ENCODE measurements at places on chromosomes 2 and 18.

GRCh38 chr2:47226132-47226922, 71.2 kb upstream of the STPG4 start:
- no peak for DNase-seq

GRCh38 chr2:30798536-30798991, 8.7 kb downstream of the CAPN13 start:
- DNase-seq: peak; percentile 83

DNA sequence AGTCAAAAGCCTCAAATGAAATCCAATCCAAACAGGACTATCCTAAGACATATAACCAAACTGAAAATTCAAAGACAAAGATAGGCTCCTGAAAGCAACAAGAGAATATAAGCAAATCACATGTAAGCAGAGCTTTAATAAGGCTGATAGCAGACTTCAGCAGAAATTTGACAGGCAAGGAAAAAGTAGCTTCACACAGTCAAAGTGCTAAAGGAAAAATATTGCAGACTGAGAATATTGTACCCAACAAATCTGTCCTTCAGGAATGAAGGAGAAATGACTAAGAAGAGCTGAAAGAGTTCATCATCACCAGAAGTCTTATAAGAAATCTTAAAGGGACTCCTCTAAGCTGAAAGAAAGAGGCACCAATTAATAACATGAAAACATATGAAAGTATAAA, 150.0 kb downstream of the EVA1A start:
- no peak for DNase-seq

- DNase-seq: no peak
Observed at GRCh38 chr2:37984176-37984575, 59.1 kb downstream of the RMDN2 start.

- DNase-seq: no peak
Observed at GRCh38 chr2:224532931-224533330, 52.2 kb downstream of the CUL3 start.

GRCh38 chr2:18422432-18423165, 137.9 kb downstream of the RDH14 start:
- DNase-seq: no peak

DNA sequence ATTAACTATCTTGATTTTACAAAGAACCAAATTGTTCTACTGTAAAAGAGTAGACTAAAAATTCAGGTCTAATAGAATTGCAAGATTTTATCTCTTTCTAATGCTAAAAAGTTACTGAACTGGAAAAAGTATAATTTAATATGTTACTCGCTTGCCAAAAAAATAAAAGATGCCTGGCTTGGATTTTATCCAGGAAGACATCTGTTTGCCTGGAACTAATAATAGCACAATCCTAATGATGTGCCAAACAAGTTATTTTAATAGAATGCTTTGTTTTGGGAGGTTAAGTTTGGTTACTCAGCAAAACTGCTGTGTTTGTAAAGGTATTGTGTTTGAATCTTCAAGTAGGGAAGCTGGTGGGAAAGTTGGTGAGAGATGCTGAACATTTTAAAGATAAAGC, 19.4 kb upstream of the ZSWIM2 start:
- no peak for DNase-seq

GRCh38 chr18:46445522-46446313, 211.3 kb downstream of the LOXHD1 start:
- no peak for DNase-seq

DNA sequence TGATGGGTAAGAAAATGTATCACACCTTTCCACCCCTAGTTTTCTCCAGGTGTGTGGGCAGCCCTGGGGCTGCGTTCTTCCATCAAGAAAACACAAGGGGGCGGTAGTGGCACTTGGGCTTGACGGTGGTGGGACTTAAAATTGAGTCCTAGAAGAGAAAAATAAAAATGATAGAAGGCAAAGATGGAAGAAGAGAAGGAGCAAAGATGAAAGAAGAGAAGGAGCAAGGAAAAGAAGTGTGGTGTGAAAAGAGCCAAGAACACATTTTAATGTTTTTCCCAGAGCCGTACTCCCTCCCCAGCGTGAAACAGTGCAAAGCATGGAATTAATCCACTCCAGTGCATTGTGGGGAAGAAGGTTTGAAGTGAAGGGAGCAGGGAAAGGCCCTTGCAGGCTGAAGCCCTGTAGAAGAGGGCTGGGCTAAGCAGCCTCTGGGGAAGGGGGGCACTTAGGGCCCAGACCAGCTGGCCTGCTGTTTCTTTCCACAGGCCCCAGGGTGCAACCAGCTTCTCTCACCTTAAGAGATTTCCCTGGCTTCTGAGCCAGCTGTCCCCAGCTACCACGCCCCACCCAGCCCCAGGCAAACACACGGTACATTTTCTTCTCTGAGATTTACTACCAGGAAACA, 256.8 kb downstream of the RNF152 start:
- DNase-seq: no peak

- no peak for DNase-seq
Observed at GRCh38 chr2:64348386-64349130, 105.4 kb upstream of the LGALSL start.

DNA sequence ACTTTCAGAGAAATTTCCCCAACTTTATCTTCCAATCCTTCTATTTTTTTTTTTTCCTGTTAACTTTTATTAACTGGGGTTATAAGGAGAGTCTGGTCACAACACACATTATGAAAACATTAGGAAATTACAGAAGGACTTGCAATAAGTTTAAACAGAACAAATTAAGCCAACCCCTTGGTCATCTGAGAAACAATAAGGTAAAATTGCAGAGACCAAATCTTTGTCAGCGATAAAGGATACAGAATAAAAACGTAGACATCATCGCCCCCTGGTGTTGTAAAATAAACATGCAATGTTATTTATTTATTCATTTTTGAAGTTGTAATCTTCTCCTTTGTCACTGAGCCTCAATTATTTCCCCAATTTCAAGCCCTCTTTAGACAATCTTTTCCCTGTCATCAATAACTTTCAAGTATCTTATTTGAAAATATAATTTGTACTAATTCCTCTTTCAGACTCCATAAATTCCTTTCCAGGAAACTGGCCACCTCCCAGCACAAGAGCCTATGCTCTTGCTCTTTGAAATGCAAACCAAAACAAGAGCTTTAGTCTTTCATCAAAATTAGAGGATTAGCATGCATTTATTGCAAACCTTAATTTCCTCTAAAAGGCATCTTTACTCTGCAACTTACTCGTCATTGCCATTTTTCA, 19.5 kb downstream of the G6PC2 start:
- no peak for DNase-seq

- no peak for DNase-seq
Observed at GRCh38 chr2:109454304-109454703, 159.5 kb downstream of the SEPTIN10 start.

GRCh38 chr18:41131050-41131449, 824.0 kb upstream of the PIK3C3 start:
- DNase-seq: no peak

- peak; percentile 72 for DNase-seq
Observed at GRCh38 chr2:2024751-2025481, 280.6 kb upstream of the PXDN start.

- DNase-seq: no peak
Observed at GRCh38 chr2:33425161-33425560, 51.3 kb upstream of the RASGRP3 start.

DNA sequence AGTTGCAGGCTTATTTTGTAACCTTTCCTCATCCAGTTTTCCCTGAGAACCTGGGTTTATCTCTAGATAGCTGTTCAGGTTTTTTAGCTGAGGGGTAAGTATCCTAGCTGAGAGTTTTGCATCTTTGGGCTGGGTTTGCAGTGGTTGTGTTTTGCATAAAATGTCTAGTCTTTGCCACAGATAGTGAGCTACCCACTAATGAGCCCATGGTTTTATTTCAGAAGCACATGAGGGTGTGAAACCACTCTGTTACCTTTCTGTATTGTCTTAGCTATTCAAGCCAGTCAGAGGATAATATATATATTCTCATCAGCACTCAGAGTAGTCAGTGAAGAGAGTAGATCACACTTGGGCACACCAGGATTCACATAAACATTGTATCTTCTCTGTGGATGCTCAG, 24.6 kb upstream of the TXNDC2 start:
- no peak for DNase-seq

- DNase-seq: no peak
Observed at GRCh38 chr18:13594551-13594950, 131.8 kb downstream of the FAM210A start.

GRCh38 chr18:58536534-58537271, 92.2 kb downstream of the ALPK2 start:
- no peak for DNase-seq

DNA sequence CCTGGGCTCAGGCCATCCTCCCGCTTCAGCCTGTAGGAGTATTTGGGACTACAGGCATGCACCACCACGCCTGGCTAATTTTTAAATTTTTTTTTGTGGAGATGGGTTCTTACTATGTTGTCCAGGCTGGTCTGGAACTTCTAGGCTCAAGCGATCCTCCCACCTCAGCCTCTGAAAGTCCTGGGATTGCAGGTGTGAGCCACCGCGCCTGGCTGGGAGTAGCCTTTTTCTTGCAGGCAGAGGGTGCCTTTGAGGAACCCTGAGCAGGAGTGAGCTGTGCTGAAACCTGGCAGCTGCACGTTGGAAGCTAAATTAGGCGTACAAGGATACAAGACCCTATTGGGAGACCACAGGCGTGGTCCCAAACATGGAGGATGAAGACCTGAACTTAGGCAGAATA, 8.0 kb downstream of the CTDSP1 start:
- no peak for DNase-seq

DNA sequence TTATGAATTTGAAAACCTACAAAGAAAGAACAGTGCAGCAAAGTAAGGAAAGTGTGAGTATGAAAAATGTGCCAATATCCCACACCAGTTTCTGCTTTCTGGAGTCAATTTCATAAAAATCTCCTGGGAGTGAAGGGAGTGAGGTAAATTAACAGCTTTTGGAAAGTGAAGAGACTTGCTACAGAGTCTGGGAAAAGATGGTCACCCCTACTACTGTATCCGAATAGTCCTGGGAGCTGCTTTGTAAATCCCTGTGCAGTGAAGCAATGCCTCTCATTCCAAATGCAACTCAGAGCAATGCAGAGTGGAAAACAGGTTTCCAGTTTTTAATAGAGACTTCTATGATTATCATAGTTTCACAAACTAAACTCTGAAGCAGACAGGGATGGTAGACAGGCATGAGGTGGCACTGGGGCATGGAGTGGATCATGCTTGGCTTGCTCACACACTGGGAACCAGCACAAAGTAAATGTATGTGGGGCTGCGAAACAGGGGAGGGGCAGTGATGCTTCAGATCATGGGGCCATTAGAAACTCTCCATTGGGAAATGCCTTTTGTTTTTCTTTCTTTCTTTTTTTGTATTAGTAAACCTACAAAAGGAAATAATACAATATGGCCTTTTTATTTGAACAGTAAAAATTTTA, 10.6 kb downstream of the COL5A2 start:
- no peak for DNase-seq

DNA sequence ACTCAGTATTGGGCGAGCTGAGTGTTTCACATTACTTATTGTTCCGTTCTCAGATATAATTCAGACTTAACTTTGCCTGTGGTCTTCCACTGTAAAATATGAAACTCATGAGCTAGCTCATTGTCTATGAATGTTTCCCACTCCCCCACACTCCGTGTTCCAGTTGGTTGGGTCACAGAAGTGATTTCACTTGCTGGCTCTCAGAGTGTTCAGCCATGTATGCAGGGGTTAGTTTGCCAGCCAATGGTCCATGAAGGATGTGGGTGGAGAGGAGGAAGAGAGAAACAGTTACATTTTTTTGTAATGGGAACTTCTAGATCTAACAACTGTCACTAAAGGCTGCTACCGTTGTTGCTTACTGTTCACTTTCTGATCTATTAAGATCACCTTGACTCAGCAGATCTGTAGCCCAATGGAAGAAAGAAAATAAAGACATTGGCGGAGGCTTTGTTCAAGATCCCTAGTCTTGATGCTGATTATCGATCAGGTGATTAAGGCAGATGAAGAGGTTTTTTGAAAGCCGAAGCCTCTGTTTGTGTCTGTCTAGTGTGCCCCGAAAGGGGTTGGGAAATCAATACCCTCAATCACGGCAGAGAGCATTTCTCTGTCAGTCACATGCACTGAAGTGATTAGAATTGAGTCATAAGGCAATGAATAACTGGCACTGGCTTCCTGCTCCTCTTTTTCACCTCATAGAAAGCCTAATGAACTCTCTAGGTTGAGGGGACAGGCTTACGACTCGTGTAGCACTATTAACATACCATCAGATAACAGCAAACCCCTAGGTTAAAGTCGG, 279.7 kb upstream of the FIGN start:
- DNase-seq: no peak

- no peak for DNase-seq
Observed at GRCh38 chr18:43588838-43589237, 311.5 kb upstream of the SYT4 start.

DNA sequence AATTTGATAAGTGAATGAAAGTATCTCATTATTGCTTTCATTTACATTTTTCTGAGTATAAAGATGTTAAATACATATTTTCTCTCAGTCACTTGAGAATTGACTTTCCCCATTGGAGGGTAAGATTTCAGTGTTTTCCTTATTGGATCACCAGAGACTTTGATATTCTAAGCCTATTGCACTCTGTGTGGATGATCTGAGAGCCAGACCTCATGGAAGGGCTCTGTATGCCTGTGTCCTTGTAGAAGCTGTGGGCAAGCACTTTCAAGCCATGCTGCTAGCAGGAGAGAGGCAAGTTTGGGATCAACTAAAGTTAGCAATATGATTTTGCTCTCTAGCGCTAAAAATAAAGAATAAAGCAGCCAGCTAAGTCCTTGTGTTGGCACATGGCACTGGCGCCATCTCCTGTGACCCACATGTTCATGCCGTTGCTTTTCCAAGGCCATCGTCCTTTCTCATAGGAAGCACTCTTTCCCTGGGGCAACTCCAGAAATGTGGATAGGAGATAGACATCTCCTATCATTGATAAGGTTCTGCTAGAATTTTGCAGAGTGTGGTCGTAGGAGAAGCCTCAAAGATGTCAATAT, 72.6 kb downstream of the AOX1 start:
- DNase-seq: peak; percentile 39

- DNase-seq: peak; percentile 92
Observed at GRCh38 chr2:68832233-68832869, 38.8 kb downstream of the BMP10 start.

DNA sequence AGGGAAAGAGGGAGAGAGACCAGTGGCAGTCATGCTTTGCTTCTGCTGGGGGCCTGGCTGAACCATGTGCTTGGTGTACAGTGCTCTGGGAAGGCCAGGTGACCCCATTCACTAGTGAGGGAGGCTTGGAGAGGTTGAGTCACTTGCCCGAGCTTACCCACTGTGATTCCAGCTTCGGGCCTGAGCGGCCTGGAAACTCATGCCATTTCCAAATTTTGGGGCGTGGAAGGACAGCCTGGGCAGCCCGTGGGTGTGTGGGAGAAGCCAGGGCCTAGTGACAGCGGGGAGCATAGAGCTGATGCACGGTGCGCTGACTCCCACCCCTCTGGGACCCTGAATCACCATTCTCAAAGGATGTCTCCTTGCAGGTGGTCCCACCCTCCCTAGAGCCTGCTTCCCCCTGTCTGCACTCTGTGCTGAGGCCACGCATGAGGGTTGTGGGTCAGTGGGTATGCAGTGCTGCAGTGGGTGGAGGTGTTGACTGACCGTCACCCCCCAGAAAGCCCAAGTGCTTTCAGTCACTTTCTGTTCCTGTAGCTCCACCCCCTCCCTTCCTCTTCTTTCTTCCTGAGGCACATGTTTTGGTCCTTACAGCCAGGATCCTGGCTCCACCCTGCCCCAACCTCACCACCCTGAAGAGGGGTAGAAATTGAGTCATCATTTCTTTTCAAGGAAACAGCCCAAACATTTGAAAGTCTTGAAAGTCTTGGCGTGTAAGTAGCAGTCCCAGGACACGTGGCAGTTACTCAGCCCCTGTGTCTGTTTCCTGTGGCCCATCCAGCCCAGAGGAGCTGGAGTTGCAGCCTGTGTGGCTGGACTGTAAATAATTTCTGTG, 69.3 kb upstream of the MCFD2 start:
- peak; percentile 96 for DNase-seq

All from esophagus muscularis mucosa (tissue), 4 donors.